Spinal cord (tissue), 10 donors: ENCODE measurements at places on chromosomes 7 and 10. TPM values are rescaled to one million over a fixed set of nuclear protein-coding genes. Genes with fewer than 3 reads are reported as not detected.

DNA sequence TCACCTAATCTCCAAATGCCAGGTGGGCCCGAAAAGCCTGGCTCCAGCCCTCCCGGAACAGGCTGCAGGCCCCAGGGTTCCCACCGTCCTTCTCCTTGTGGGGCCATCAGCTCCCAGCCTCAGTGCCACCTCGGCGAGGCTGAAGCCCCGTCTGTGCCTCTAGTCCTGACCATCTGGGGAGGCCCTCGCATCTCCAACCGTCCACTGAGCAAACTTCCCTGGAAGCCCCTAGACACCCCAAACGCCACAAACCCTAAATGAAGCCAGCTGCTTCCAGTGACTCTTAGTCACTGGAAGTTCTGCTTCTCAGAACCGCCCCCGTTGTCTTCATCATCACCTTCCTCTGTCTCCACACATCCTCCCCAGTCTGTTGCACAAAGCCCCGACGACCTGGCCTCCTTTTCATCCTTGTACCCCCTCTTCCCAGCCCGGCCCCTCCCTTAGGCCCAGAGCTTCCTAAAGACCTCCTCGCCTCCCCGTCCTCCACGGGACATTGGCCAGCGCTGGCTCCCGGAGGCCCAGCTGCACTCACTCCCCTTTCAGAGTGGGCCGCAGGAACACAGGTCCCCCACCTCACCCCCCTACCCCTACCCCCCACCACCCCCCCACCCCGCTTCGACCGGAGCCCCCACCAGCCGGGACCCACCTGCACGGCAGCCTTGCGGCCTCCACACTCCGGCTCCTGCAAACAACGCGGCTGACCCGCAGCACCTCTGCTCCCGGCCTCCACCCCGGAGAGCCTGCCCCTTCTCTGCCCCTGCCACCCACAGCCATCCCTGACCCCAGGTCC, 1.1 kb upstream of the DIP2C start:
- H3K27ac ChIP-seq: peak overlapping the region; percentile 92
- peaks cover 29% of the 10 kb centered on the region for H3K4me1 ChIP-seq
- H3K36me3 ChIP-seq: peaks cover 15% of the 10 kb centered on the region
- H3K4me3 ChIP-seq: peak overlapping the region; percentile 62
- no peak for DNase-seq

DNA sequence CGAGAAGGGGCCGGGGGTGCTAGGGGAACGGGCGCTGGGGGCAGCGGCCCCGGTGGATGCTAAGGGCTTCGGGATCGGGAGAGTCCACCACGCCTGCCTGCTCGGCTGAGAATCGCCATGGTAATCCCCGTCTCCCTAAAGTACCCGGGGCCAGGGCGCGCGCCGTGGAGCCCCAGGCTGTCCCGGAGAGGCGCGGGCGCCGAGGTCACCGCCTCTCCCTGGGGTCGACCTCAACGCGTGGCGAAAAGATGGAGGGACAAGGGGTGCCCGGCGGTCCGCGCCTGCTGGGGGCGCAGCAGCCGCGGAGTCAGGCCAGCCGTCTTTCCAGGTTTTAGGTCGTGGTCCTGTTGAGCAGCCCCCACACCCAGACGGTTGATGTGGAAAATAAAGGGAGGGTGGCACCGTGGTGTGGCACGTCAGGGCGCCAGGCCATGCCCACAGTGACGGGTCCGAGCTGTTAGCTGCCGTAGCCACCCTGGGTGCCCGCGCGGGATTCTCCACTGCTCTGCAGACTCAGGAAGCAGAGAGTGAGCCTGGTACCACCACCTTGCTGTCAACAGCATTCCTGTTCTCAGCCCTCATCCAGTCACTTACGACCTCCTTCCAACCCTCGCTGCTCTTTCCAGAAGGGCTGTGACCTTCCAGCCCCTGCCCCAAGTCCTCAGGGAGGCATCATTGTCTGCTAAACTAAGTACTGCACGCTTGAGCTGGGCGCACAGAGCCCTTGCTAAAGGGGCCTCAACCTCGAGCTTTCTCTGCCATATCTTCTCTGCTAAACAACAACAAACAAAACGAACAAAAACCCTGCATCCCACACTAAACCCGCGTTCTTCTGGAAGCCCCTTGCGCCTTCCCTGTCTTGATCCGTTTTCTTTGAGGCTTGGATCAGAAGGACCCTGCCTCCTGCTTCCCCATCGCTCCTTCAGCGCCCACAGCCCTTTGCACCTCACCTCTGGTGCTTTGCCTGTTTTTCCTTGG, 666 bp downstream of the SMKR1 start:
- H3K27ac ChIP-seq: no peak overlapping the region
- H3K4me3 ChIP-seq: peak overlapping the region; percentile 47
- H3K4me1 ChIP-seq: peaks cover 19% of the 10 kb centered on the region

DNA sequence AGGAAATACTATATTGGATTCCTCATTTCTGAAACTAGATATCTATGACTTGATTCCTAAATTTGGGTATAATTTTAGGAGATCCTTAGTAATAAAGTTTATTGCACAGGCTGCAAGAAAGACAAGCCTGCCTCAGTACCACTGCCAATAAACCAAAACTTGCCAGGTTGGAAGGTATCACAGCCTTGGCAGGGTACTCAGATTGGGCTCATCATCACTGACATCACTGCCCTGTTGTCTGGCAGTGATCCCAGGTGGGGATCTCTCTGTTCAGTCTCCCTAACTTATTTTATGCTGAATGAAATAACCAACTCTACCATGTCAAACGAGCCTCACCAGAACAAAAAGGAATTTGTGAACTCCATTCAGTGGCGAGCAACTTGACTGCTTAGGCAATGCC, 18.8 kb downstream of the FIGNL1 start:
- no peak for DNase-seq
- H3K36me3 ChIP-seq: no peaks in the 10 kb centered on the region
- no peak overlapping the region for H3K27ac ChIP-seq

- no peaks in the 10 kb centered on the region for H3K4me1 ChIP-seq
- H3K4me3 ChIP-seq: no peak overlapping the region
- H3K27me3 ChIP-seq: no peaks in the 10 kb centered on the region
- H3K27ac ChIP-seq: no peak overlapping the region
Observed at GRCh38 chr7:44368455-44368854, 43.1 kb upstream of the CAMK2B start.

DNA sequence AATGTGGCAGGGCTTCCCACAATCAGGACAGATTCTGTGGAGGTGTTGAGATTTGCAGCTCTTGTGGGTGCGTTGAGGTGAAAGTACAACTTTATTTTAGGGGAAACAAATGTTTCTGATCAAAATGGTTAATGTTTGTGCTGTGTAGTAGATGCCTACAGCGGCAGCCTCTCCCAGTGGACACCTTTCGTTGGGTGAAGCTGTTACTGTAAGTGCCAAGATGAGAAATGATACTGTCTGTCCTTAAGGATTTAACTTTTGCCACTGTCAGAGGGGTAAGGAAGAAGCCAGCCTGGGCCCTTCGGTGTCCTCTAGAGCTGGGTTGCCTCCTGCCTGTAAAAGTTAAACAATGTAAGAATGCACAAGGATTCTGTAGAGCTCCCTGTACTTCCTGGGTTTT, 27.9 kb downstream of the DOCK1 start:
- H3K27ac ChIP-seq: no peak overlapping the region
- peaks cover 16% of the 10 kb centered on the region for H3K4me1 ChIP-seq
- no peak for DNase-seq
- no peak overlapping the region for H3K4me3 ChIP-seq
- no peaks in the 10 kb centered on the region for H3K27me3 ChIP-seq
- peaks cover 4% of the 10 kb centered on the region for H3K36me3 ChIP-seq

DNA sequence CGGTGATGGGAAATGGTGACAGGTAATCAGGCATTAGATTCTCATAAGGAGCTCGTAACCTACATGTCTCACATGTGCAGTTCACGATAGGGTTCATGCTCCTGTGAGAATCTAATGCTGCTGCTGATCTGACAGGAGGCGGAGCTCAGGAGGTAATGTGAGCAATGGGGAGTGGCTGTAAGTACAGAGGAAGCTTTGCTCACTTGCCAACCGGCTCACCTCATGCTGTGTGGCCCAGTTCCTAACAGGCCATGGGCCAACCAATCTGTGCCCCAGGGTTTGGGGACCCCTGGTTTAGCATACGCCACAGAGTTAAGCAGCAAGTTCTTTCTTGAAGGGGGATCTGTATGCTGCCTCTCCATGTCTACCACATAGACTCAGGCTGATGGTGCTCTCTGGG, 133.1 kb downstream of the IQUB start:
- no peaks in the 10 kb centered on the region for H3K4me1 ChIP-seq
- H3K36me3 ChIP-seq: no peaks in the 10 kb centered on the region

The PNLIPRP1 gene
- polyA plus RNA-seq: not detected

The LRRN3 gene
- polyA plus RNA-seq: 106 TPM

- no peaks in the 10 kb centered on the region for H3K4me1 ChIP-seq
- H3K36me3 ChIP-seq: no peaks in the 10 kb centered on the region
- no peak overlapping the region for H3K27ac ChIP-seq
- no peak overlapping the region for H3K4me3 ChIP-seq
Observed at GRCh38 chr7:91443862-91444261, 179.6 kb downstream of the FZD1 start.

- H3K4me1 ChIP-seq: peaks cover 3% of the 10 kb centered on the region
- no peak for DNase-seq
- H3K4me3 ChIP-seq: peak within 1 kb of the TSS; percentile 74
- no peaks in the 10 kb centered on the region for H3K27me3 ChIP-seq
- no peaks in the 10 kb centered on the region for H3K36me3 ChIP-seq
Observed at GRCh38 chr10:21525367-21526187, at the start of gene SKIDA1. TSS of gene SKIDA1 (minus strand) at chr10:21525682. CDS start at chr10:21517822, 7,860 bp downstream.
